NCI-H1092 treated with DMSO at 0.1 percent for 48 hours (cell line): ENCODE measurements at places on chromosomes 13 and 19.

DNA sequence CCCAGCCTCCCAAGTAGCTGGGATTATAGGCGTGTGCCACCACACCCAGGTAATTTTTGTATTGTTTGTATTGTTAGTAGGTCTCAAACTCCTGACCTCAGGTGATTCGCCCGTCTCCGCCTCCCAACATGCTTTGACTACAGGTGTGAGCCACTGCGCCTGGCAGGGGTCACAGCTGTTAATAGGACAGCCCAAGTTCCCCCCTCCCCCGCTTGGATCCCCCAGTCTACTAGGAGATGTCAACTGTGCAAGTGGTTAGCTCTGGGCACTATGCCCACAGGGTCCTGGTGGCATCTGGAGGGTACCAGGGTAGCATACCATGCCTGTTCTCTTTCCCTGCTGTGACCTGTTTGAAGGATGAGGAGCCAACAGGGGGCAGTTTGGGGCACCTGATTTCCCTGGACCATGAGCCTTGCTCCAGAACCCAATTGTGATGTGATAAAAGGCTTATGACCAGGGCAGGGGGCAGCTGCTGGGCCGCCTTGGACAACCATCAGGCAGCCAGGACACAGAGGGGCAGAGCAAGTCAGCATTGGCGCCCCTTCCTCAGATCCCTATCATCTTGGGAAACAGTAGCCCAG, at the start of gene TSPAN16:
Gene TSPAN16 (plus strand): TSS at position 496 of the 581 bp plus-strand sequence. CDS start 138 bp downstream, outside the sequence.
- no peak for DNase-seq

GRCh38 chr13:32956595-32956933, 59.7 kb upstream of the KL start:
- no peak for DNase-seq

DNA sequence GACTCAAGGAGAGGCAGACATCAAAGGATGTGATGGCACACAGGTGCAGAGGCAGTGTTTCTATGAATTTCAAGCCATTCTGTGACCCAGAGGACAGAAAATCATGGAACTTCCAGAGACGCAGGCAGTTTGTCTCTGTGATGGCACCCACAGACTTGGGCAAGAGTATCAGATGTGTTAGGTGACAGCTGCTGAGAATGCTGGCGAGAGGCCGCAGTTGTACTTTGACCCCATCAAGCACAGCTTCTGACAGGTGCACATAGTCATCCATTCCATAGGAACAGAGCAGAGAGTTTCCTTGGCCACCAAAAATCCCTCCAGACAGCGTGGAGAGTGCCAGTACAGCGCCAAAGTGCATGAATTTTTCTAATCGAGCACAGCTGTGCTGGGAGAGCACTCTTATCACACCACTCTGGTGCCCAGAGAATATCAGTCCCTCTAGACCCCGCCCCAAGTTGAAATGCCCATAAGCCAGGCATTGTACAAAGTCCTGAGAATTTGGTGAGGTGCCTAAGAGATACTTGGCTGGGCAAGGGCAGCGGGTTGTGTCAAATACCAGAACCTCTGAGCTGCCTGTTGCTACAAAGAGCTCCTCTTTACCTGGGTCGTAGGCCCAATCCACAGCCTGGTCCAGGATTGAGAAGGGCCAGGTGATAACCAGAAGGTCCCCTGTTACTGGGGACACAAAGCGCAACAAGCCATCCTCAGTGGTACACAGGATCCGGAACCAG, 12.4 kb downstream of the WDR87 start:
- DNase-seq, result no peak

GRCh38 chr13:55038230-55038629, 2009.6 kb downstream of the OLFM4 start:
- DNase-seq, result no peak

DNA sequence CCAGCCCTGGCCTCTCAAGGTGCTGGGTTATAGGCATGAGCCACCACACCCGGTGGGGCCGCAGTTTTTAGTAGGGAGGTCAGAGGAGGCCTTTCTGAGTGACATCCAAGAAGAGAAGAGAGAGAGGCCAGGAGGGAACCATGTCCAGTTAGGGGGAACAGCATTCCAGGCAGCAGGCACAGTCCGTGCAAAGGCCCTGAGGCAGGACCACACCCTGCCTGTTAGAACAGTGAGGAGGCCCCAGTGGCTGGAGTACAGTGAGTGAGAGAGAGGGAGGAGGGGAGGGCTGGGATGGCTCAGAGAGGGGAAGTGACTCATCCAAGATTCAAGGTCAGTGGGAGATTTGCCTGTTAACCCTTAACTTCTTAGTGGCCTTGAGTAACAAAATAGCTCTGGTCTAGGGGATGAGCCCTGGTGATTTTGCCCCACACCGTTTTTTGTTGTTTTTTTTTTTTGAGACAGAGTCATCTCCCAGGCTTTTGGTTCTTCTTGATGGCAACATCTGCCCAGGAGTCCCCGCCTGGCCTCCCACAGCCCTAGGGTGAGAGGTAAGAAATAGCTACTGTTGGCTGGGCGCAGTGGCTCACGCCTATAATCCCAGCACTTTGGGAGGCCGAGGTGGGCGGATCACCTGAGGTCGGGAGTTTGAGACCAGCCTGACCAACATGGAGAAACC, 2.7 kb upstream of the PLIN3 start:
- DNase-seq, result no peak

DNA sequence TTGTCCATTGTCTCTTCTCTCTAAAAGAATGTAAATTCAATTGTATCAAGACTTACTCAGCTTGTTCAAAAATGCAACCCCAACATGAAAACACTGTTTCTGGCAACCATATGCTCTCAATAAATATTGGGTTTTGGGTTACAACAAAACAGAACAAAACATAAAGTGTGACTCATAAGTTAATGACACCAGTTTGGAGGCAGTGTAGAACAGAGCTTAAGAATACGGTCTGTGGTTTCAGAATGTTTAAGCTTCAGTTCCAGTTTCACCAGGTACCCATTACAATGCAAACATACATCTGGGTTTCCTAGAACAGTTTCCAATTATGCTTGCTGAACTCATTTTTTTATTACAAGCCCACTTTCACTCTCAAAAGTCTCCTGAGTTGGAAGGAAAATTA, 285.8 kb upstream of the PCDH9 start:
- DNase-seq, result no peak

DNA sequence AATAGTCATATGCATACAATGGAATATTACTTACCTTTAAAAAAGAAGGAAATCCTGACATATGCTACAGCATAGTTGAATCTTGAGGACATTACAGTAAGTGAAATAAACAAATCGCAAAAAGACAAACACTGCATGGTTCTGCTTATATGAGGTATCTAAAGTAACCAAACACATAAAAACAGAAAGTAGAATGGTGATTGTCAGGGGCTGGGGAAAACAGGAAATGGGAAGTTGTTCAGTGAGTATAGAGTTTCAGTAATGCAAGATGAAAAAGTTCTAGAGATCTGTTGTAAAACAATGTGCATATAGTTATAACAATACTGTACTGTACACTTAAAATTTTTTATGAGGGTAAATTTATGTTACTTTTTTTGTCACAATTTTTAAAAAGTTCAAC, 219.4 kb downstream of the KLF5 start:
- DNase-seq, result no peak

- DNase-seq, result no peak
Observed at GRCh38 chr19:2453431-2454025, 3.2 kb downstream of the LMNB2 start.
